ENCODE measurements at places on chromosomes 1 and 21.

DNA sequence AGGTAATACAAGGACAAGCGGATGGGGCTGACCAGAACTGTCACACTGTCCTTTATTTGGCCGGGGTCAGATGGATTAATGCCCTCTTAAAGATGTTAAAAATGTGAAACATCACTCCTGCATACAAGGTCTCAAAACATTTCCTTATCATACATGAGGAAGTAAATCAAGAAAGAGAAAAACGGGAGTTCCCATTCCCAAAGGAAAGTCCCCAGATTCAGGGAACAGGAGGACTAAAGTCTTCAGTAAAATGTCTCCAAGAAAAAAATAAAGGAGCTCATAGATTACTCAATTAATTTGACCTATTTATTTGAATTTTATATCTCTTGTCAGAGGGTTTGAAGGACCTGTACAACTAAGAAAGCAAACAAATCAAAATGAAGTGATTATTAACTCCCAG, 13.4 kb upstream of the HSD11B1 start:
- no peak for DNase-seq

- no peak for DNase-seq
These were observed 2.0 kb upstream of the KRTAP19-7 start for GRCh38 chr21:30563072-30563471.

- no peak for DNase-seq
These were observed 304.4 kb downstream of the HHAT start for GRCh38 chr1:210633140-210633539.

DNA sequence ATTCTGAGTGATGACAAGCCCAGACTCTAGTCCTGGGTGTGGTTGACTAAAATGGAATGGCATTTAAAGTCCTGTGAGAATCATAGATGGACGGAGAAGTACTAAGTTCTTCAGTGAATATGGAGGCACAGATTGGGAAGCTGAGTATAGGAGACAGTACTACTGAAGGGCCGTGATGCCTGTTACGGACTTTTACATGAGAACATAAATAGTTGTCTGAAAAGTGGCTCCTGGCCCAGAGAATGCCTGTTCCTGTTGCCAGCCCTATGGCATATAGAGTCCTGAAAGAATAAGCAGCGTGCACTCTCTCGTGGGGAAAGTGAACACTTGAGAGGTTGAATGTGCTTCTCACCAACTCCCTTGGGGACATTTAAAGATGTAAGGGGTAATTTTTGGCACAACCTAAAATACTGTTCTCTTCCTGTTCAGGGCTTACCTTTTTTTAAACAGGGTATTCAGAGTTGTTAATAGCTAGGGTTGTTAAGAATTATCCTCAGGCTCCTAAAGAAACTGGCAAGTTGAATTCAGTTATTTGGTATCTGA, 20.4 kb downstream of the CCT8 start:
- no peak for DNase-seq

- no peak for DNase-seq
These were observed 46.5 kb upstream of the PRELP start for GRCh38 chr1:203428981-203429599.

DNA sequence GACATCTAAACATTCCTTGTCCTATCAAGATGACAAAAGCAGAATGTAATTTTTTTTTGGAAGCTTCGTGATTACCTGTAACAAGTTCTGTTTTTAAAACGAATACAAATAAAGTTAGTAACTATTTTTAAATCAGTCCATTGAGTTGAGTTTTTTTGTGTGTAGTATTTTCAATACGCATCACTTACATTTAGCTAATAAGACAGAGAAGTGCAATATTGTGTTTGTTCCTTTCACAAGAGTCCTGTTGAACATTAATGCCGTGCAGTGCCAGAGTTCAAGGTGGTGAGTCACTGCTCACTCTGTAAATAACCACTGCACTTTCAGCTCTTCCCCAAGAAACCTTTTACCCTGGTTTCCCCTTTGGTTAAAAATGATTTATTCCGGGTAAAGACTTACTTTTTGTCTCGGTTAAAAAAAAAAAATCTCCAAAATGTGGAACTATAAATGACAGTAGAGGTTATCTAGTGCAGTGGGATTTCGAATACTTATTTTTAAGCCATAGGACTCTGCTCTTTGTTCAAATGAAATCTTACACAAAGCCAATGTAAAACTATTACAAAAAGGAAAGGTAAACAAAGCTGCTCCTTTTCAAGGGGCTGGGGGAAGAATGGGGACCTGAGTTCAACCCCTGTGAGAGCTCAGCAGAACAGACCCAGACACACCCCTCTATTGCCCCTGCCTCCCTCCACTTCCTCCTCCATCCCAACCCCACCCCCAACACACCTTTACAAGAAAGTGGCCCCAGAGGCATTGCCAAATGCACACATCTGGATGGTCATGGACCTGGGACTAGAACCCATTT, 14.8 kb upstream of the NCMAP start:
- peak; percentile 12 for DNase-seq

GRCh38 chr1:53025769-53026112, 36.3 kb upstream of the PODN start:
- DNase-seq = no peak

GRCh38 chr1:151990058-151990855, 3.4 kb downstream of the S100A10 start:
- no peak for DNase-seq

DNA sequence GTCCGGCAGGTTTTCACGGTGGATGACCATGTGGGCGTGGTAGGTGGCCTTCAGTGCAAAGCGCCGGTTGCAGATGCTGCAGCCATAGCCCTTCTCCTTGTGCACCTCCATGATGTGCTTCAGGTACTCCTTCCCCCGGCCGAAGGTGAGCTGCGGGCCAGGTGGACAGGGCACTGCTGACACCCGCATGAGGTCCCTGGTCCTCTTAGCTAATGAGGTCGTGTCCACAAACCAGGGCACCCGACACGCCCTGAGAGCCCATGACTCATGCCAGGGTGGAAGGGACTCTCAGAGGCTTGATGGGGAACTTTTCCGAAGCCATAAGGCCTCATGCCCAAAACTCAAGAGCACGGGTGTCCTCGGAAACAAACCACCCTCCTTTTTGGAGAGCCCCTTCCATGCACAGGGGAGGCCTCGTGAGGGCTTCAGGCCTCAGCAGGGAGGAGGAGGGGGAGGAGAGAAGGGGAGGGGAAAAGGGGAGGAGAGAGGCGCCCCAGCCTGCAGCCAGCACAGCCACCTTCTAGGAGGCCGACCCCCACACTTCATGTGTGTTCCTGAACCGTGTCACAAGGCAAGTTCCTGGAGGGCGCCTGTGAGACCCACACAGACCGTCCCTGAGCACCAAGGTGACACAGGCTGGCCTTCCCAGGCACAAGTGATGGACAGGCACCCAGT, 54.4 kb upstream of the RIPK4 start:
- DNase-seq = no peak

GRCh38 chr1:8649027-8649426, 168.4 kb downstream of the RERE start:
- DNase-seq = no peak

DNA sequence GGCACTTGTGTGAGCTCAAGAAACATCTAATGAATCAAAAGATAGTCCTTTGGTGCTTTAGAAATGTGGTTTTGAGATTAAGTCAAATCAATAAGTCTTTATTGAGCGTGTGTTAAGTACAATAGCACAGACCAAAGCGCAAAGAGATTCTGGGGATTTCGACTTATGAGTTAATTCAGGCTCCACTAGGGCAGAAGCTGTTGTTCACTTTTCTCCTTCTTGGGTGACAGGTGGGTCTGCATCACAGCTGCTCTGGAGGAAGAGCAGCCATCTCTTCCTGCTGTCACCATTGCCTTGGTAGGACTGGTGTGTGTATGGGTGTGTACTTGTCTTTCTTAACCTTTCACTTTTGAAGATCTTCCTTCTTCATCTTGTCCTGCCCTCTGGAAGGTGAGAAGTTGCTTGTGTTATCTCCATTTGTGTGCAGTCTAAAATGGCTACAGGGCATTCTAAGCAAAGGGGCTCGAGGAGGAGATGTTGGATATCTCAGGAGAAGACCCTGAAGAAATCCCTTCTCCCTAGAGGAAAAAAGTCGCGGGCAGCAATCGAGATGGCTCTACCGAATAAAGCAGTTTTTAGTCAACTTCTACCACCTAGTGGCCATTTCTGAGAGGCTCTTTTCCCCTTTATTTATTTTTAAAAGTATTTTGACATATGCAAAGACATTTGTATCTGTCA, 22.9 kb upstream of the DISC1 start:
- DNase-seq = peak; percentile 31

GRCh38 chr1:6491480-6491962, at the start of gene PLEKHG5:
Gene PLEKHG5 (minus strand): TSS chr1:6491667. CDS start chr1:6477571, 14,096 bp downstream.
- DNase-seq = no peak

GRCh38 chr1:100511058-100511457, 26.9 kb upstream of the GPR88 start:
- no peak for DNase-seq

GRCh38 chr1:11920239-11920903, 5.9 kb downstream of the KIAA2013 start:
- DNase-seq = no peak

DNA sequence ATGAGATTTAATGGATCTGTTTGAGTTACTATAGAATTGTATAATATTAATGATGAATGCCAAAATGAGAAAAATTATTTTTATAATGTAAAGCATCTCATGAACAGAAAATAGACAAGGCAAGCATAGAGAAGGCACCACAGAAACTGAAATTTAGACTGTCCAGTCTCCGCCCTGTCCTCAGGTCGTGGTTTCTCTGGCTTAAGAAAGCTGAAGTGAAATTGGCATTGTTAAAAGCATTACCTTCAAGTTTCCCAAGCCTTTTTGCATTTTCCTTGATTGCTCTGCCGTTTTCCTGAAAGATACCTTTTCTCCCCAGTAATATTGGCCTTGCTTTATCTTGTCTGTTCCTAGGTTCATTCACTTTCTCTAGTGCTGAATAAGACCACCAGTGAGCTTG, 58.0 kb downstream of the VPS13D start:
- DNase-seq = no peak

- DNase-seq = no peak
These were observed 52.9 kb downstream of the NFIA start for GRCh38 chr1:61135291-61135690.

DNA sequence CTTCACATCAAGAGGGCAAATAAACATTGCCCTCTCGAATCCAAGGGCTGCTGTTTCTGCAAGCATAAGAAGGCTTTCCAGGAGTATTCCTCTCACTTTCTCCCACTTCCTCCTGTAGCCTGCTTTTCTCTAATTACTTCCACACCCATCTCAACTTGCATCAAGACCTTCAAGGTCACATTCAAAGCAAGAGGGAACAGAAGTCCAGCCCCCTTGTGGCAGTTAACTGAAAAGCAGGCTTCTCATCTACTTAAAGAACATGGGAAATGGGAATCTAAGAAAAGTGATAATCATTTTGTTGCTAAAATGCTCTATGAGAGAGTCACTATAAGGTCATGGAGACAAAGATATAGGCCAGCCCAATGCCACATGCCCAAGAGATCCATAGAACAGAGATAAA, 874.4 kb downstream of the KCNT2 start:
- no peak for DNase-seq

- DNase-seq = no peak
These were observed 18.8 kb upstream of the HAX1 start for GRCh38 chr1:154253671-154254070.
